ENCODE measurements at places on chromosomes 3 and 15.

GRCh38 chr3:86481031-86481430, 509.9 kb downstream of the VGLL3 start:
- no peak for DNase-seq

- DNase-seq, result no peak
These were observed 7.4 kb downstream of the CISH start for GRCh38 chr3:50604110-50604621.

GRCh38 chr3:144010371-144010770, 38.7 kb downstream of the DIPK2A start:
- no peak for DNase-seq

DNA sequence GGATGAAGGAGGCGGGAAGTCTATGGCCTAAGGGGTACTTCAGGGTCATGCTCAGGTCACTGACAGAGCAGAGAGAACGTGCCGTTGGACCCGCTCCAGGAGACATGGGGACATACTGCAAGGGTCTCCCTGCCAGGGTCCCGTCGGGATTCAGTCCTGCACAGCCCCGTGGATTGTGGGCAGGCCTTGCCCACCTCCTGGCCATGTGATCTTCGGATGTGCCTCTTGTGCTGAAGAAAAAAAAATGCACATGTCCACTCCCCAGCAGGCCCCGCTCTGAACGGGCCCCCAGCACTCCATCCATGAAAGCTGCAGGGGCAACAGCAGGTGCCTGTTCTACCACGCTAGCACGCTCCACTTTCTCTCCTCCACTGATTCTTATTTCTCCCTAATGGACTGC, 22.9 kb downstream of the ST8SIA2 start:
- DNase-seq, result no peak

- DNase-seq, result no peak
These were observed 12.8 kb downstream of the MAN2A2 start for GRCh38 chr15:90915808-90916440.

DNA sequence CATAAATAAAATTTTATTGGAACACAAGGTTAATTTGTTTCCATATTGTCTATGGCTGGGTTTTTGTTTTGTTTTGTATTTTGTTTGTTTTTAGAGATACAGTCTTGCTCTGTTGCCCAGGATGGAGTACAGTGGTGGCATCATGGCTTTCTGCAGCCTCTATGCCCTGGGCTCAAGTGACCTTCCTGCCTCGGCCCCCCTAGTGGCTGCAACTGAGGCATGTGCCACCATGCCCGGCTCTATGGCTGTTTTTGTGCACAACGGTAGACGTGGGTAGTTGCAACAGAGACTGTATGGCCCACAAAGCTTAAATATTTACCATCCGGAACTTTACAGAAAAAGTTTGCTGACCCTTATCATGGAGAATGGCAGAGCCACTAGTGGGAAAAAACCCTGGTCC, 46.8 kb upstream of the C3orf70 start:
- no peak for DNase-seq

DNA sequence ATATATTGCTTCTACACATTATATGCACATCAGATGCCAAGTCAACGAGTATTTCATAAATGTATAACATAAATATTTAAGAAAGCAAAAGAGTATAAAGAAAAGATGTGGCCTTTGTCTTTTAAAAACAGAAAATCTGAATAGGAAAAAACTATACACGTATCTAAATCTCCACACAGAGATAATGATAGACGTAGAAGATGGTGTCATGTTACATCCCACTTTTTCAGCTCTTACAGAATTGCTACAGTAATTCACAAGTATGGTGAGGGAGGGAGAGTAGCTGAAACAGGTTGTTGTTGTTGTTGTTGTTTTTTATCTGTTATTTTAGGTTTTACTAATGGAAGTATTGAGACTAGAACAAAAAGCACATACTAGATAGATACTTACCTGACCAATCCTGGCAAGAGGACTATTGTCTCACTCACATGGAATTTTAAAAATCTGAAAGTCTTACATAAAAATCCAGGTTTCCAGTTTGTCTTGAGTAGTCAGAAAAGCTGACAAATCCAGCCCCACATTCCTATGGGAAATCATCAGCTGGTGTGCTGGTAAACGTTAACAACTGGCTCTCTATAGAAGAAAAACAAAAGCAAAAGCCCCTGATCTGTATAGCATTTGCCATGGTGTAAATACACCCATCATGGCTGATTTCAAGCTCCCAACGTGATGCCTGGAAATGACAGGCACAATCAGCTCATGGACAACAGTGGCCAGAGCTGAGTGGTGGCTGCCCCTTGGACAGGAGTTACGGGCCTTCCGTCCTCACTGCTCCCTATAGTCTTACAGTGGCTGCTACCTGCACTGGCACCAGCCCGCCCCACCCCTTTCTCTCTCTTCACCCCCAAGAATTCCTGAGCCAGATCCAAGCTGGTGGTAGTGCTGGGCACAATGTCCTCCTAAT, 47.4 kb upstream of the VGLL4 start:
- DNase-seq, result no peak

- DNase-seq, result no peak
These were observed 4.3 kb downstream of the RNU6-1 start for GRCh38 chr15:67835297-67836133.

DNA sequence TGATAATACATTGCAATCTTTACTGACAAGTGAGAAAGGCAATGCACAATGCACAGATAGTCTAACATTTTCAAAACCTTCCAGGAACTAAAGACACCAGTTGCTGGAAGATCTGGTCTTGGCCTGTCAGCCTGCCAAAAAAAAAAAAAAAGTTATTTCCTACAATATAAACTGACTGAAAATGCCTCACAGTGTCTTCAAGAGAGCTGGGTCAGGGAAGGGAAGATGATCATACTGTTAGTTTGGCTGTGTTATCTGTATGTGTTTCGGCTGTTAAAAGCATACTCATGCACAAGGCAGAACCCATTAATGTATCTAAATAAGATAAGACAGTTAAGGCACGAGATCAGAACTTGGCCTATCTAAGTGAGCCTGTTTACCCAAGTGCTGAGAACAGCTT, 673.4 kb downstream of the MECOM start:
- DNase-seq, result no peak

DNA sequence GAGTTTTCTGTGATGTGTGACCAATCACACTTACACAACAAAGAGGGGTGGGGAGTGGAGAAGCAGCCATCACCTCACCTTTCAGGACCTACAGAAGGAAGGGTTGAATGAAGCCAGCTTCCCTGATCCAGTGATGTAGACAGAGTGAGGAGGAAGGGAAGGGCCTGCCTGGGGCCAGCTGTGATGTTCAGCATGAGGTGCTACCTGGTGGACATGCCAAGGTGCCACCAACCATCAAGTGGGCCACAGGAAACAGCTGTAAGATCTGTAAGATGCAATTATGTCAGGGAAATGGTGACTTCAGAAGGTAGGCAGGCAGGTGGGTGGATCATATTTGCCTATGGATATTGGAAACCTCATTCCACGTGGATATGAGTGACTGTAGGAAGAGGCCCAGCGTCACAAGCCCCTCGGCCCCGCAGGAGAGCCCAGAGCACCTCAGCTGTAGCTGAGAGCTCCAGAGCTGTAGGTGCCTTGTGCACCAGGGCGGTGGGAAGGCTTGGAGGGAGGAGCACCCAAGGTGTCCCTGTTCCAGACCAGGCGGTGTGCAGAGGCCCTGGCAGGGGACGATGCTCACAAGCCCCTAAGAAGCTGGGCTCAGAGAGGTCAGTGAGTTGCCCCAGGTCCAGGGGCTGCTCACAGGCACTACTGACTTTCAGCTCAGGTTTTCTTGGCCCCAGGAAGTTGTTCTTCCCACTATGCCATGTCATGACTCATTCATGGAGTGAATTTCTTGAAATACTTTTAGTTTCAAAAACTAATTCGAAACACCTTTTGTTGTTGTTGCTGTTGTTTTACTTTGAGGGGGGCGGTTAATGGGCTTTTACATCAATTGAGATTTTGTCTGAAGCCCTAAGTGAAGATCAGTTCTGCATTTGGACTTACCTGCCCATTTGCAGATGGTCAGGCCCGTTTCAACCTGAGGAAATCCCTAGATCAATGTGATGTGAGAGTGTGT, 94.2 kb upstream of the ALDH1A3 start:
- no peak for DNase-seq

GRCh38 chr3:180278583-180279188, 241.9 kb upstream of the PEX5L start:
- DNase-seq, result no peak

DNA sequence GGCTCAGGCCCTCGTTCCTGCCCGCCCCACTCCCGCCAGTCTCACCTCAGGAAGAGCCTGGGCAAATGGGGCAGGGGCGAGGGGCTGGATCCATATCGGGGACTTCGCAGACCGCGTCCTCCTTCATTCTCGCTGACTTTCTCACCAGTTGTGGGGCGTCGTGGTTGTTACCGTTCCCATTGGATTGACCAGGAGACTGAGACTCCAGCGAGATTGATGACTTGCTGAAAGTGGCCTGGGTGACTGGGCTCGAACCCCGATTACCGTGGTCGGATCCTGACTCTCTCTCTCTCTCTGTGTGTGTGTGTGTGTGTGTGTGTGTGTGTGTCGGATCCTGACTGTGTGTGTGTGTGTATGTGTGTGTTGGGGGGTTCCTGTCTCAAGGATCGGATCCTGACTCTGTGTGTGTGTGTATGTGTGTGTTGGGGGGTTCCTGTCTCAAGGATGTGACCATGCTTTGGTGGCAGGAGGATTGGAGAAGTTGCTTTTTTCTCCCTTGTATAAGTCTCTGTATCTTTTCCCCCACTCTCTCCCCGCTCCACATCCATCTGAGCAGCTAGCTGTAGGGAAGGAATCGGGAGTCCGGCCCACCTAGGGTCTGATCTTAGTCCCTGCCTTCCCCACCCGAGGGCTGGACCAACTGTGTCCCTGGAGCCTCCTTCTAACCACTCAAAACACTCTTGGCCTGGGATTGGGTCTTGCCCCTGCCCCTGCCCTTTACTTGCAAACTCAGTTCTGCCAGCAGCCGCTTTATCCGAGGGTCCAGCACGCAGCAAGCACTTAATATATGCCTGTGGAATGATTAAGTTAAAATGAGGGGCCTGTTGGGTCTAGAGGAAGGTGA, 603 bp downstream of the PLEKHO2 start:
- DNase-seq, result no peak

DNA sequence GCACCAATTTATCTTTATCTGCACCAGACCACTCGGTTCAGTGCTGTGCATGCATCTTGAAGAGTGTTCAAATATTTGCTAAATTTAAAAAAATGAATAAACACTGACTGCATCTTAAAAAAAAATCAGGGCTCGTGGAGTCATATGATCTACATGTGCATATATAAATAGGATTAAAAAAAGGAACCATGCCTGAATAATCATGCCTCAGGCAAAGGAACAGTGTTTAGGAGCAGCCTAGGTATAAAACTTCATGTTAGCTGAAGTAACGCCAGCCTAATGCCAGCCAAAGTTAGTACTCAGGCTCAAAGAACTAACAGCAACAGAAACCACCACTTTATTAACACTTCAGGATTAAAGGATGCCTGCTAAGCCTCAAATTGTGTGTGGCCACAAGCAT, 9.5 kb downstream of the ABCC5 start:
- DNase-seq, result no peak

DNA sequence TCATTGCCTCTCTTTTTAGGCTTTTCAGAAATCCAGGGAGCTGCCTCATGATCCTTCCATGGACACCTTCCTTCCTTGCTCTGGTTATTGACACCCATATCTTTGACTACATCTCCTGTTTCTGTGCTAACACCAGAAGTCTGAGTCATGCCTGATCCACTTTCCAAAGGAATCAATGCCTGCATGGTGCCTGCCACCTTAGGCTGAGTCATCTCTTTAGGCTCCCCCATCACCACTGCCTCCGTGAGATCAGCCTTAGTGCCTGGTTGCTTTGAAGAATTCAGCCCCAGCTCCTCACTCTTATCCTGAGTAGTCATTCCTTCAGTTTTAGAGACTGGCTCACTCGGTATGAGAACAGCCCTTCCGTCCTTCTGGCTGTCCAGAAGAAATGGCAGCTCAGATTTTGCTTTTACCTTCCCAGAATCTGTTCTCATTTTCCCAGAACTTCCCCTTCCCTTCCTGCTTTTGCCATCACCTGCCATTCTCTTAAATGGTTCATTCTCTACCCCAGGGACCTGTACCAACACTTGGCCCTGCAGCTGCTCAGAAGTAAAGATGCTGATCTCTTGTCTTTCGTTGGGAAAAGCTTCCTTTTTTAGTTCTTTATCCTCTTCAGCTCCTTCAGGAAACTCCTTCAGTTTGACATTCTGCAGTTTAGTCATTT, 105.3 kb downstream of the MAP4 start:
- DNase-seq, result no peak

- DNase-seq, result no peak
These were observed 32.4 kb upstream of the MRPL3 start for GRCh38 chr3:131535131-131535530.

GRCh38 chr3:79204351-79204750, 563.4 kb downstream of the ROBO1 start:
- DNase-seq, result no peak

- DNase-seq, result no peak
These were observed 6.7 kb upstream of the SLC12A8 start for GRCh38 chr3:125219261-125219701.

DNA sequence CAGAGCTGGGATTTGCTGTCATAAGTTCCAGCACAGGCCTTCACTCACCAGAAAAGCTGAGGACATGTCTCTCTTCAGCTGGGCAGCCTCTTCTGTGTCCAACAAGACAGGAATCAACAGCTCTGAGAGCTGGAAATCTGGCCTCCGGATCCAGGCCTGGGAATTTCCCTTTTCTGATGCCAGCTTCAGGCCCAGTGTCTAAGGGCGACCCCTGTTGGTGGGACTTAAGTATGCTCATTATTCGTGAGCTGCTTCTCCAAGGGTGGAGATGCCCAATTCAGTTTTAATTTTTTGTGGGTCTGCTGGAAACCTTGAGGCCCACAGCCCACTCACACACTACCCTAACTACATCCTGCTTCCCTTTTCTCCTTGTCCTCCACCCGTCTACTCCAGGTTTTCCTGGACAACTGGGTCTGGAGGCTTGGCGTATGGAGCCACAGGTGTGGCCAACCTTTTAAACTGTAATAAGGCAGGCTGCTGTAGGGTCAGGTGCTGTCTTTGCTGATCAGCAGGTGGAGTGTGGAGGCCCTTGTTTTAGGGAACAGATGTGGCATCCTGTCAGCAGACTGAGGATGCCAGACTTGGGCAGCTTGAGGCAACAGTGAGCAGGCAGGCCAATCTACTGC, 2.6 kb upstream of the CEMIP start:
- peak; percentile 48 for DNase-seq

DNA sequence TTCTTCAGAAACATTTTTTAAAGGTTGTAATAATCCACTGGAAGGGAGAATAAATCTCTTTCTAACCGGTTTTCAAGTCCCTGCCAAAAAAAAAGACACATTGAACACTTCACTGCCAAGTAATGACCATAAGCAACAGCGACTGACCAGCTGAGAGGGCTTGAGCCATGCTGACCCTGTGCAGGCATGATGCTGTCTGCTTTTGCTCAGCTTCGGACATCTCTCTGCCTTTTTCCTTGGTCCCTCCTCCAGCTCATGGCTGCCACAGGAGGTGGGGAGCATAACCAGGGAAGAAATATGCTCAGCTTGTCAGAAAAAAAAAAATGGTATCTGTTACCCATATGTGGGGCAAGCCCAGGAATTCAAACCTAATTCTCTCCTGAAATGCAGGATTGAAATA, 1.5 kb downstream of the IGSF10 start:
- no peak for DNase-seq

All from stimulated activated CD4-positive, alpha-beta T cell treated with anti-CD3 and anti-CD28 coated beads, Interleukin-1b, Interleukin-23, amount 100 ng/mL, for 24 hours (primary cell).